Activated CD4-positive, alpha-beta T cell treated with anti-CD3 and anti-CD28 coated beads, Interleukin-2, amount 10 ng/mL, durations not matched to agents 24 days and 14 days (primary cell): ENCODE measurements at places on chromosomes 7 and 10. TPM values are rescaled to one million over a fixed set of nuclear protein-coding genes. Genes with fewer than 3 reads are reported as not detected.

DNA sequence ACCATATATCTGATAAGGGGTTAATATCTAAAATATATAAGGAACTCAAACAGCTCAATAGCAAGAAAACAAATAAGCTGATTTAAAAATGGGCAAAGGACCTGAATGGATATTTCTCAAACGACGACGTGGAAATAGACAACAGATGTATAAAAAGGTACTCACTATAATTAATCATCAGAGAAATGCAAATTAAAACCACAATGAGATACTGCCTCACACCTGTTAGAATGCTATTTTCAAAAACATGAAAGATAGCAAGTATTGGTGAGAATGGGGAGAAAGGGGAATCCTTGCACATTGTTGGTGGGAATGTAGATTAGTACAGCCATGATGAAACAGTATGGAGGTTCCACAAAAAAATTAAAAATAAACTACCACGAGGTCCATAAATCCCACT is 163.2 kb downstream of the DKK1 start:
- no peaks in the 10 kb centered on the region for H3K36me3 ChIP-seq
- DNase-seq: no peak
- no peaks in the 10 kb centered on the region for H3K4me1 ChIP-seq
- H3K27me3 ChIP-seq: no peaks in the 10 kb centered on the region
- H3K27ac ChIP-seq: no peak overlapping the region
- no peak overlapping the region for H3K4me3 ChIP-seq

GRCh38 chr10:72310241-72310633 is 36.5 kb downstream of the DDIT4 start:
- H3K27me3 ChIP-seq: no peaks in the 10 kb centered on the region
- H3K27ac ChIP-seq: peak overlapping the region; percentile 62
- H3K4me3 ChIP-seq: no peak overlapping the region
- DNase-seq: no peak
- H3K36me3 ChIP-seq: no peaks in the 10 kb centered on the region
- H3K4me1 ChIP-seq: peaks cover 46% of the 10 kb centered on the region

GRCh38 chr7:107432261-107432660 is 37.6 kb upstream of the GPR22 start:
- no peaks in the 10 kb centered on the region for H3K27me3 ChIP-seq
- DNase-seq: no peak
- no peak overlapping the region for H3K4me3 ChIP-seq
- peaks cover 12% of the 10 kb centered on the region for H3K36me3 ChIP-seq
- no peak overlapping the region for H3K27ac ChIP-seq
- no peaks in the 10 kb centered on the region for H3K4me1 ChIP-seq

GRCh38 chr7:50921114-50921813 is 138.6 kb upstream of the GRB10 start:
- no peaks in the 10 kb centered on the region for H3K36me3 ChIP-seq
- H3K27me3 ChIP-seq: peaks cover 2% of the 10 kb centered on the region

GRCh38 chr10:92689663-92690210 is at the start of gene HHEX:
Gene HHEX (plus strand): TSS chr10:92689955. CDS start chr10:92689987, 32 bp downstream.
- H3K27me3 ChIP-seq: peaks cover 72% of the 10 kb centered on the region
- peaks cover 16% of the 10 kb centered on the region for H3K4me1 ChIP-seq
- DNase-seq: peak; percentile 78
- no peaks in the 10 kb centered on the region for H3K36me3 ChIP-seq
- peak within 1 kb of the TSS; percentile 70 for H3K4me3 ChIP-seq

DNA sequence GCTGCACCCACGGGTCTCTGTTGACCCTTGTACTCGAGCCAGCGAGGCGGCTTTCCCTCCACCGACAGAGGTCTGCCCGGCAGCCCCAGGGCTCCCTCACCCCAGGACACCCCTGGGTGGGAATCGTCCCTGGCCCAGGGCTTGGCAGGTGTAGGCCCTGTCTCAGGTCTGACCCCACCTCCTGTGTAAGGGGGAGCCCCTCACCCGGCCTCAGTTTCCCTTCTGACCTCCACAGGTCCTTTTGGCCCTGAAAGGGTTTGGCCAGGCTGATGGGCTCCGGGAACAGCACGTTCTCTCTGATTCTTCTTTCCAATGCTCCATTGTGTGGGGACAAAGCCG is 25.0 kb upstream of the ELFN1 start:
- H3K27me3 ChIP-seq: peaks cover 2% of the 10 kb centered on the region
- H3K36me3 ChIP-seq: no peaks in the 10 kb centered on the region
- H3K4me3 ChIP-seq: no peak overlapping the region
- no peaks in the 10 kb centered on the region for H3K4me1 ChIP-seq
- no peak for DNase-seq

DNA sequence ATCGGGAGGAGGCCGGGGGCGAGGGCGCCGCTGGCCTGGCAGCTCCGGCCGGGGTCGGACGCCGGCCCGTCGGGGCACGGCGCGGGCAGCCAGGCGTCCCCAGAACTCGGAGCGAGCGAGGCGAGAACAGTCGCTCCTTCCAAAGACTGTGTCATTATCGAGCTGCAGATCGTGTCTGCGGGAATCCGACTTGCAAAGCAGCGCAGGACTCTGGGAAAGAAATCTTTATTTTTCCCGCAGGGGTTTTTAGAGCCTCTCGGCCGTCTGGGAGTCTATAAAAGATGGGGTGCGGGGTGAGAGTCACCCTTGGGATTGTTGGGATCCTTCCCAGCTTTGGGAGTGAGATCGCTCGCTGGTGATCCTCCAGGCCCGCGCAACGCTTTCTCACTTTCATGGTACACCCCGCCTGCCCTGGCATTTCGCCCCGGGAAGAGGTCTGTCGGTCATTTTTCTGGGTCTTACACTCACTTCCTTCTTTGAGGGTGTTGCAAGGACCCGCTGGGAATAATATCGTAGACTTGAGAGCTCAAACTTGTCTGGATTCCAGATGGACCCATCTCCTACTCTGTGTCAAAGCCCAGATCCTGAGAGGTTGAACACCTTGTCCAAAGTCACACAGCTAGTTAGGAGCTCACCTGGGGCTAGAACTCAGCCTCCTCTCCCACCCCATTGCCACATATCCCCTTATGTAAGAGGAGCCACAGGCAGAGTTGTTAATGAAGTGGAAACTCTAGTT is 1.0 kb downstream of the UBTD1 start:
- no peak for DNase-seq
- peaks cover 30% of the 10 kb centered on the region for H3K4me1 ChIP-seq
- H3K27ac ChIP-seq: no peak overlapping the region
- H3K27me3 ChIP-seq: peaks cover 35% of the 10 kb centered on the region

DNA sequence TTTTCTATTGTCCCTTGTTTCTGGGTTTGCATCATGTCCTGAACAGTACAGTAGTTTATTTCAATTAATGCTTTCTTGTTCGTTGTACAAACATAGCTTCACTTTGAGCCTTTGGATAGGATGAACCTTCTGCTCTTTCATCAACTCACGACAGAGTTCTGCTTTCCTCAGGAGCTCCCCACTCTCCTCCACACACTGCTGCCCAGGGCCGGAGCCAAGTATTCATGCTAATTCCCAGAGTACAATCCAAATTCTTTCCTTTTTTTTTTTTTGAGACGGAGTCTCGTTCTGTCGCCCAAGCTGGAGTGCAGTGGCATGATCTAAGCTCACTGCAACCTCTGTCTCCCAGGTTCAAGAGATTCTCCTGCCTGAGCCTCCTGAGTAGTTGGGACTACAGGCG is 7.5 kb upstream of the NUP205 start:
- H3K27ac ChIP-seq: no peak overlapping the region
- H3K36me3 ChIP-seq: no peaks in the 10 kb centered on the region
- no peak overlapping the region for H3K4me3 ChIP-seq
- no peaks in the 10 kb centered on the region for H3K4me1 ChIP-seq
- DNase-seq: no peak

DNA sequence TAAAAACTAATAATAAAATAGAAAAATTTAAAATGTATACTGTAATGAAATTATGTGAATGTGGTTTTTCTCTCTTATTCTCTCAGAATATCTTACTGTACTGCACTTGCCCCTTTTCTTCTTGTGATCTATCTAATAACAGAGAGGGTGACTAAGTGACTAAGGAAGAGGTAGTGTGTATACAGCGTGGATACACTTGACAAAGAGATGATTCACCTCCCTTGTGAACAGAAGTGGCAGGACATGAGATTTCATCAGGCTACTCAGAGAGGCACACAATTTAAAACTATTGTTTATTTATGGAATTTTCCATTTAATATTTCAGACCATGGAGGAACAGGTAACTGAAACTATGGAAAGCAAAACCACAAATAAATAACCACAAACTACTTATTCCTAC is 806.6 kb upstream of the GHITM start:
- H3K27me3 ChIP-seq: no peaks in the 10 kb centered on the region
- H3K27ac ChIP-seq: no peak overlapping the region
- H3K36me3 ChIP-seq: no peaks in the 10 kb centered on the region
- DNase-seq: no peak

DNA sequence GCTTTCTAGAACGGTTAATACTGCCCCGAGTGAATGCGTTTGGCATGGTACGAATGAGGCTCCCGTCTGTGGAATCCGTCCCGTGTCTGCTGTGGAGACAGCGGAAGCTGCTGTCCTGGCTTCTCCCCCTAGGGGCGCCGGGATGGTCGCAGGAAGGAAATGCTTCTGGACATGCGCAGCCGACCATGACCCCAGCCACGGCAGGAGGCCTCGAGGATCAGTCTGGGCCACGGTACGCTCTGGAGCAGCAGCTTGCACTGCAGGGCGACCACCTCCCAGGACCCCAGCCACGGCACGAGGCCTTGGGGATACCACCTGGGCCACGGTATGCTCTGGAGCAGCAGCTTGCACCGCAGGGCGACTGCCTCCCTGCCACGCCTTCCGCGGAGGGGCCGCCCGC is 107.9 kb downstream of the CYTH3 start:
- H3K36me3 ChIP-seq: peaks cover 12% of the 10 kb centered on the region
- DNase-seq: no peak
- H3K4me1 ChIP-seq: peaks cover 4% of the 10 kb centered on the region
- H3K27ac ChIP-seq: no peak overlapping the region
- H3K4me3 ChIP-seq: no peak overlapping the region
- no peaks in the 10 kb centered on the region for H3K27me3 ChIP-seq

- no peak for DNase-seq
- no peaks in the 10 kb centered on the region for H3K27me3 ChIP-seq
- no peak overlapping the region for H3K4me3 ChIP-seq
- H3K27ac ChIP-seq: no peak overlapping the region
These were observed 434.2 kb downstream of the PARD3 start for GRCh38 chr10:34380856-34381255.

DNA sequence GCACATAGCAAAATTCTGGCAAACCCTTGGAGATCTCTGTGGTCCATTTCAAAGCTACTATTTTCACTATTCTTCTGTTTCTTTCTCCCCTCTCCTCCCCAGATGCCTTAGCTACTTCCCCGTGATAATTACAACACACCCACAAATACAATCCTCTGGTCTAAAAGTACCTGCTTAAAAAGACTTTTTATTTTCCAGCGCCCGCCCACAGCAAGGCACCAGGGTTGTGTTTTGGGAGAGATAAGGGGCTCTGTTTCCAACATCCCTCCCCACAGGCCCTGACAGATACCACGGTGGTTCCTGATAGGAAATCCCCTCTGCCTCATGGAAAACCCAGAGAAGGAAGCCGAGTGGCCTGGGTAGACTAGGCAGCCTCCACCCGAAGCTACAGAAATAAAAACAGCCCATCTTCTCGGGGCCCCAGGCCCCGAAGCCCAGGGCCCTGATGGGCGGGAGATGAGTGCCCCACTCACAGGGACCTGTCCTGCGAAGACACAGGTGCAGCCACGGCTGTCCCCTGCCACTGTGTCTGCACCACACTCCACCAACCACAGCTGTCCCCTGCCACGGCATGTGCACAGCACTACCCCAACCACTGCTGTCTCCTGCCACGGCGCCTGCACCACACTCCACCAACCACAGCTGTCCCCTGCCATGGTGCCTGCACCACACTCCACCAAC is 19.7 kb downstream of the CALML5 start:
- no peaks in the 10 kb centered on the region for H3K27me3 ChIP-seq
- no peak overlapping the region for H3K27ac ChIP-seq
- DNase-seq: no peak
- peaks cover 2% of the 10 kb centered on the region for H3K4me1 ChIP-seq
- no peaks in the 10 kb centered on the region for H3K36me3 ChIP-seq

GRCh38 chr7:37438906-37439652 is 9.6 kb downstream of the ELMO1 start:
- no peak overlapping the region for H3K4me3 ChIP-seq
- peak overlapping the region; percentile 56 for H3K27ac ChIP-seq
- peaks cover 26% of the 10 kb centered on the region for H3K36me3 ChIP-seq

- DNase-seq: no peak
- no peak overlapping the region for H3K4me3 ChIP-seq
- no peaks in the 10 kb centered on the region for H3K27me3 ChIP-seq
These were observed 438.7 kb upstream of the NRP1 start for GRCh38 chr10:33773253-33773573.

DNA sequence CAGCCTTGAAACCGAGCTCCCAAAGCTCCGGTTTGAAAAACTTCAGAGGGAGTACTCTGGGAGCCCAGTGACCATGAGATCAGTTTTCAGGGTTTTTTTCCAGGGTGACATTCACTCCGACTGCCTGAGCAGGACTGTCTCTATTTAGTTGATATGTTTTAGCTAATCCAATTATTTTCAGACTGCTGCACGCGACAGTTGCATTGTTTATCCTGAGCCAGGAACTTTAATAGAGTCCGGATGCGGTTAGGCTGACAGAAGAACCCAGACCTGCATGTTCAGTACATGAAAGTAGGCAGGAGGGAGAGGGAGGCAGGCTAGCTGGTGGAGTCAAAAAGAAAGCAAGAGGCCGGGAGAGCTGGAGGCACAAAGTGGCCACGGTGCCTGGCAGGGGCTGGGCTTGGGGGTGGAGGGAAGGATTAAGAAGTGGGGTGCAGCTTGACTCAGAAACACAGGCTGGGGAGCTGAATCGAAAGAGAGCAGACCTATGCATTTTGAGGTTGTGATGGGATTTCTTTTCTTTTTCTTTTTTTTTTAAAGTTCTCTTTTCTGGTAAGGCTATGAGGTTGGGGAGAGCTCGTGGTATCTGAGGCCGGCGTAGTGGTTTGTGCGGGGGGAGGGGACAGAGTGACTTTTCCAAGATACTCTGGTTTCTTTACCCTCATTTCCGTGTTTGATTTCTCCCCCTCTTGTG is 5.7 kb downstream of the GATA3 start:
- DNase-seq: peak; percentile 92
- H3K4me1 ChIP-seq: peaks cover 70% of the 10 kb centered on the region
- H3K36me3 ChIP-seq: peaks cover 89% of the 10 kb centered on the region
- peak overlapping the region; percentile 90 for H3K4me3 ChIP-seq
- peaks cover 2% of the 10 kb centered on the region for H3K27me3 ChIP-seq

The TUBB8 gene
- not detected in 2 replicates for total RNA-seq

The SORCS1 gene
- not detected in 2 replicates for total RNA-seq

The CPN1 gene
- not detected in 2 replicates for total RNA-seq
